Astrocyte of the cerebellum (primary cell): ENCODE measurements at places on chromosomes 3 and 15.
A peak's percentile ranks its signal among the peaks of the same experiment; 100 is the strongest.

GRCh38 chr3:31354373-31354772 is 178.4 kb upstream of the STT3B start:
- no peak for DNase-seq

GRCh38 chr3:149585401-149585726 is 72.5 kb downstream of the WWTR1 start:
- DNase-seq: no peak

- DNase-seq: no peak
Observed at GRCh38 chr15:70507772-70508371, 255.5 kb downstream of the UACA start.

- DNase-seq: peak; percentile 64
Observed at GRCh38 chr3:125052624-125053303, 3.0 kb downstream of the HEG1 start.

- DNase-seq: no peak
Observed at GRCh38 chr3:116423374-116423773, 21.9 kb downstream of the LSAMP start.

DNA sequence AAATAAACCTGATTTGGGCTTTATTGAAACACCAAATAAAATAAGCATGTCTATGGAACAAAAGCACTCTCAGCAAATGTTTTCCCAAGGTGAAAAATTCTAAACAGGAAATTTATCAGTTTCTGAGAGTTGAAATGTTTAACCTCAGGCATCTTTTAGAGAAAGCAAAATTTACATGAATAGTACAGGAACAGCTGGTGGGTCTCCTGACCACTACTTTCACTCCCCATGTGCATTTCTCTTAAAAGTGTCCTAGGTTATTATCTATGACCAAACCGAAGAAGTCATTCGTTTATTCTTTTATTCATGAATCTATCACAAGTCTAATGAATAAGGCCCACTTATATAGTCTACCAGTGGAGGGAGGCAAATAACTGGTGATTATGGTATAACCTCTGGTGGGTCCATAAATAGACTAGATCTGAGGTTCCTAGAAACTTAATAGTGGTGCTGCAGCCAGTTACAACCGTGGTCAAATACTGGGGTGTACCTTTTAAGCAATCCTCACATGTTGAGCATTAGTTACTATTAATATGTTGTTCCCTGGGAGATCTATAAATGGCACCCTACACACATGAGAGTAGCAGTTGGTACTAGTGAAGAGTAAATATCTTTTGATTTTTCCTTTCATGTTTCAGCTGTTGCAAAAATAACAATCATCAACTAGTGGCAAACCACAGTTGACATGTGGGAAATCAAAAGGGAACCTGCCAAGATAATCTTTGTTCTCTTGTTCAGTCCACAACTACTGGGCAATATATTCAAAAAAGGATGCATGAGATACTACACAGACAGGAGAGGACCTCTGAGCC is 169.3 kb upstream of the STAC start:
- peak; percentile 9 for DNase-seq

DNA sequence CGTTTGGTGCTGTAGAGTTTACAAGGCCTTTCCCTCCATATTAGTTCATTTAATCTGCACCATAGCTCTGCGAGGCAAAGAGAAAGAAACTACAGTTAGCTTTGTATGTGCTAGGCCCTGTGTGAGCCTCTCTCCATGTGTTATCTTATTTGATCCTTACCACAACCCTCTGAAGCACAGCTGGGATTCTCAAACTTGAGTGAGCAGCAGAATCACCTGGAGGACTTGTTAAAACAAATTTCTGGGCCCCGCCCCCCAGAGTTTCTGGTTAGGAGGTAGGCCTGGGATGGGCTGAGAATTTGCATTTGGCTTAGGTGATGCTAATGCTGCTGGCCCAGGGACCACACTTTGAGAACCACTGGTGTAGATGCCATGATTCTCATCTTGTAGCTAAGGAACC is 12.3 kb downstream of the CA12 start:
- no peak for DNase-seq

- DNase-seq: no peak
Observed at GRCh38 chr3:126661532-126662364, 6.8 kb upstream of the TXNRD3 start.

DNA sequence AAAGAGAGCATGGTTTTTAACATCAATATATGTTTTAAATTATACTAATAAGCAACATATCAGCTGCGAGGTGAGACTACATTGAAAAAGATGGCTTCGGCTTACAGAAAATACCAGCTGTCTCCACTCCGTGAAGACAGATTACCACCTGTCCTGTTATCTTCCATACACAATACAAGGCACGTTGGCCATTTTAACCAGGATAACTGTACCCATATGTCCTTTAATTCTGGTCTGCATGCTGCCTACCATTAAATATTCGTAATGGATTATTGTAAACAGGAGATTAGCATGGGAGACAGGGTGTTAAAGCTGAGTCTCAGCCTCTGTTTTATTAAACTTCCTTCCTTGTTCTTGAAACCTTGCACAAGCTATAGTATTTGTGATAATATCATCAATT is 855.5 kb downstream of the ROBO1 start:
- DNase-seq: no peak

GRCh38 chr3:195591220-195591619 is 7.5 kb upstream of the APOD start:
- no peak for DNase-seq

GRCh38 chr3:65953301-65953812 is 85.4 kb downstream of the MAGI1 start:
- DNase-seq: no peak

DNA sequence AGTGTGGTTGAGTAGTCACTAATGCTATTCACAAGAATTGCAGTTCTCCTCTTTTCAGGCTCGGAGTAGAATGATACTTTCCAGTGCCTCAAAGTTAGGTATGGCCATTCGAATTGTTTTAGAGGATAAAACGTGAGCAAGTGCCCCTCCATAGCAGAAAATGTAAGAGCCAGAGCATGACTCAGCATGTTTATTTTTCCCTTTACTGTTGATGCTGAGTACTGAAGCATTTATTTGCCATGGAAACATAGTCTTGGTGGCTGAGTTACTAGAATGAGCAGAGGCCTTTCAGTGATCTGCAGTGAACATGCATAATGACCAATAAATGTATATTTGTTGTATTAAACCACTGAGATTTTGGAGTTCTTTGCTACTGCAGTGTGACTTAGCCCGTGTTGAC is 540.6 kb downstream of the NLGN1 start:
- DNase-seq: peak; percentile 31

DNA sequence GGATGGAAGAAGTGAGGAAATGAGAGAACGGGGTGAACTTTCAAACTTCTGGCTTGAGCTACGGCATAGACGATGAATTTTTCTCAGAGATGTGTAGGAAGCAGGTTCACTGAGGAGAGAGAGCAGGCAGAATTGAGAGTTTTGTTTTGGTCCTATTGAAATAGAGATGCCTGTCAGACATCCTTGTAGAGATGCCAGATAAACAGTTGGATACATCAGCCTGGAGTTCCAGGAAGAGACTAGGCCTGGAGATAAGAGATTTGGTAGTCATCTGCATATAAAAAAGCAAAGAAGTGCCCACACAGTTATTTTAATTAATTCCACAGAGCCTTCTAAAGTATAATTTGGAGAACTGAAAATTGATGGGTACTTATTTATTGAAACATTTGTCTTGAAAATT is 495.6 kb downstream of the IL5RA start:
- DNase-seq: no peak

- no peak for DNase-seq
Observed at GRCh38 chr15:98445315-98445714, 203.0 kb upstream of the IGF1R start.

- no peak for DNase-seq
Observed at GRCh38 chr3:186411994-186412393, 50.0 kb upstream of the DGKG start.
